ENCODE measurements at places on chromosomes 2 and 18.

DNA sequence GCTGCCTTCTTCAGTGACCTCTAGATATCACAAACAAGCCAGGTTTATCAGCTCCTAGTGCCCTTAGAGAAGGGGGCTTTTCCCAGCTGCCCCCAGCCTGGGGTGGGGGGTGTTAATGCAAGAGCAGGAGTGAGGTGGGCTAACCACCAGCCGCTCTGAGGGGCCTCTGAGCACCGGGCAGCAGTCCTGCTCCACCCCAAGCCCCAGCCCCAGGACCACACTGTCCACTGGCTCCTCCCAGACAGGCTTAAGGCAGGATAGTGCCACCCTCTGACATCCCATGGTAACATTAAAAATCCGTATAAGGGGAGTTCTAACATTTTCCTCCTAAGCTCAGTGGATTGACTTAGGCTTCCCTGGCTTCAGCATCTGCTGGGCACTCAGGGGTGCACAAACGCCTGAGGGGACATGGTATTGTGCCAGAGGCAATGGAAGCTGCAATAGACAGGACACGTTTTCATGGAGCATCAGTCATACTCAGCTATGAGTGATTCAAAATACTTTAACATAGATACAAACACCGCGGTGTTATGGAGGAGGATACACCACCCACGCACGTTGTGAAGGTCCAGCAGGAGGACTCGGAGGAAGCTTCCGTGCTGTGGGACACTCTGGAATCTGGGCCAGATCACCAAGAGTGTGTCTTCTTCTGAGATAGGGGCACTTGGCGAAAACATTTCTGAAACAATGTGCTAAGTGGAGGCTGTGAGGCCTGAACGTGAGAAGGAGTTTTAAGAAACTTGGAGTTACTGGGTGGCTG lies 112.7 kb upstream of the EPC2 start:
- DNase-seq: no peak

DNA sequence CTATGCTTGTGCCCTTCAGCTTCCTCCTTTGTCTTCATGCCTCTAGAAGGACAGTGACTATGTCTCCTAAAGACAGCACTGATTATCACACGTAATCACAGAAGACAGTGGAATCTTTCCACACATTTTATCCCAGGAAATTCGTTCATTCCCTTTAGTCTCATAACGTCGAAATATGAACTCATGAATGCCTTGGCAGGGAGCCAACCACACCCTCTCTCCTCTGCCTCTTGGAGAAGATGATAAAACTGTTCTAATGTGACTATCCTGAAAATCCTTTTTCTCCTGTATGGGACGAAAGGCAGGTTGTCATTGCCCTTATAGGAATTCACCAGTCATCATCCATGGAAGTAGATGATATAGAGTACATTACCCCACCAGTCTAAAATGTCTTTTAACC lies 726.6 kb upstream of the FANCL start:
- DNase-seq: no peak

- no peak for DNase-seq
Measured at GRCh38 chr18:23887035-23887434, 127.5 kb upstream of the TTC39C start.

- DNase-seq: no peak
Measured at GRCh38 chr2:5782103-5782502, 89.9 kb downstream of the SOX11 start.

DNA sequence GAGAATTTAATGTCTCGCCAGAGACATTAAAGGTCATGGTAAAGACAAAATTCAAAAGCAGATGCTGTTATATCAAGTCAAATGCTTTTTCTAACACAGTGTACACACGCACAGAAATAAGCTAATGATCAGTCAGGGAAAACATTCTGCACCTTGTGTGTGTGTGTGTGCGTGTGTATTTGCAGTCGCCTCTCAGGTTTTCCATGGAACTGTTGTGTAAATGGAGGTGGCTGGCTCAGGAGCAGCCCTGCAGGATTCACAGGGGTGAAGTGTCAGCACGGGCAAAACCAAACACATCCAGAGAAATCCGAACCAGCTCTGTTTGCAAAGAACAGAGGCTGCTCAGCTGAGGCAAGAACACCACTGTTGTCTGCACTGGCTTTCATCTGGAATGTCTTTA lies 76.2 kb upstream of the YWHAQ start:
- DNase-seq: no peak

DNA sequence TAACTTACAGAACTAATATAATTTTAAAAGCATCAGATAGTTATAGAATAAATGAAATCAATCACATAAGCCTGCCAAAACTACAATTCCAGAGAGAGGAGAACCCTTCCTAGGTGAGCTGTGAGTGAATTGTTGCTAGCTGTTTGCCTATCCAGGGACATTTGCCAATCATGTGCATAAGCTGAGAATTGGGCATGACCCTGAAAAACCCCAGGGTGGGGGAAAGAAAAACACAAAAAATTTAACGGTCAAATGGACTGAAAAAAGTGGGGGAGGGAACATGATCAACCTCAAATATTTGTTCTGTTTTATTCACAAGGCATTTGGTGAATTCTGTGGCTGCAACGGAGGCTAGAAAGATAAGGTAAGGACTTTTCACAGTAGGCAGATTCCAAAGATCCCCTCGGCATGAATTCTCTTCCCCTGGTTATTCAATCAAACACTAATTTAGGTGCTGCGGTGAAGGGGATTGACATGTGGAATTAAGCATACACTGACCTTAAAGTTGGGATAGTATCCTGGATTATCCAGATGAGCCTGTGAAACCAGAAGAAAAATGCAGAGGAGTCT lies 203.9 kb upstream of the RGPD4 start:
- no peak for DNase-seq

DNA sequence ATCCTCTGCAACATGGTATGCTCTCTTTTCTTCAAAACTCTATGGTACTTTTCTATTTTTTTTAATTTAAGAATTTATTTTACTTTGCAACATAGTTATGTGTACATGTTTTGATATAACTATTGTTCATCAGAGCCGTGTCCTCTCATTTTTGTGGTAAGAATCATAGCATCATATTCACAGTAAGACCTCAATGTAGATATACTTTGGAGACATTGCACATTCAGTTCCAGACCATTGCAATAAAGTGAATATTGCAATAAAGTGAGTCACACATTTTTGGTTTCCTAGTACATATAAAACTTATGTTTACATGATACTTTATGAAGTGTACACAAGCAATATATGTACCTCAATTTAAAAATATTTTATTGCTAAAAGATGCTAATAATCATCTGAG lies 22.7 kb upstream of the LINC00305 start:
- no peak for DNase-seq

- DNase-seq: no peak
Measured at GRCh38 chr2:195709901-195710806, 53.1 kb downstream of the SLC39A10 start.

GRCh38 chr2:161983866-161984265 lies 90.1 kb downstream of the DPP4 start:
- no peak for DNase-seq

DNA sequence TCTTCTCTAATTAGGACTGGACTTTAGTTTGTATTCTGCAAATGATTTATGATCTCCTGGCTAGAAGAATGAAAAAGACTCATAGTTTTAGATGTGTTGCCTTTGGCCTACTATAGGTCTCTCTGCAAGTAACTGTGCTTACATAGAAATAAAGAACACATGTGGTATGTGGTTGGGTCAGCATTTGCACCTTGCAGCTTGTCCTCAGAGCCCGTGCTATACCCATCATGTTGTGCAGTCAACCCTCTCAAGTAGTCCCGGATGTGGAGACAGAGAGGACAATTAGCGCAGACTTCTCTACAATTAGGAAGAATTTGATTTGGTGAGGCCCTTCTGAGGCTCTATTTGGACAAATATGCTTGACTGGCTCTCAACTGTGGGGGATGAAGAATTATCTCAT lies 203.7 kb upstream of the ITGA4 start:
- no peak for DNase-seq

GRCh38 chr2:164717000-164717803 lies 95.9 kb upstream of the GRB14 start:
- DNase-seq: no peak

DNA sequence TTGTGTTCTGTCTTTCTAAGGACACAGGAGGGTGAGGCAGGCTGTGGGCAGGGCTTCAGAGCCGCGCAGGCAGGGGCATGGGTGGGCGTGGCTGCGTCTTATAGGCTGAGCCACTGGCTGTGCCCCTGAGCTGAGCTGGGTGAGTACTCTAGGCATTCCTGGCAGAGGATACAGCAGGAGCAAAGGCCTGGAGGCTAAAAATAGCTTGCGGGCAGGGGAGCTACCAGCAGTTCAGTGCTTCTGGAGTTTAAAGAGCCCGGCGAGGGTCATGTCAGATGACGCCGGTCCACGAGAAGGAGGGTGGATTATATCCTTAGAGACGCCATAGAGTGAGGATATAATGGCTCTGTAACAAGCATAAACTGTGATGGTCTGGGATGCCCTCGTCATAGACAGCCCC lies 31.5 kb upstream of the PDIA6 start:
- DNase-seq: no peak

- DNase-seq: no peak
Measured at GRCh38 chr2:27996156-27996922, 105.8 kb downstream of the BABAM2 start.

DNA sequence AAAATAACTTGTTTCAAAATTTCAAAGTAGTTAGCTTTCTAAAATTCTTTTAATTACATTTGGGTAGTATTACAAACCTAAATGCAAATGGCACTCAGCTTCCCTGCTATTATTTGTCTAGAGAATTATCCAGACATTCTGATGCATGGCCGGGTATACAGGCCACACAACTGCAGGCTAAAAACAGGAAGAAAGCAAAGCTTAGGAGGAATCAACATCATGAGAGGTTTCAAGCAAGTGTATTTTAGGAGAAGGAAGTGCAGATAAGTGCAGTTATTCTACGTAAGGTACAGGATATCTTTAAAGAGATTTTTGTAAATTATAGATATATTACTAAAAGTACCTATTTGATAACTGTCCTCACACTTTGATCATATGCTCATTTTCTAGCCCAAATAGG lies 46.8 kb upstream of the RNU4ATAC start:
- DNase-seq: no peak

DNA sequence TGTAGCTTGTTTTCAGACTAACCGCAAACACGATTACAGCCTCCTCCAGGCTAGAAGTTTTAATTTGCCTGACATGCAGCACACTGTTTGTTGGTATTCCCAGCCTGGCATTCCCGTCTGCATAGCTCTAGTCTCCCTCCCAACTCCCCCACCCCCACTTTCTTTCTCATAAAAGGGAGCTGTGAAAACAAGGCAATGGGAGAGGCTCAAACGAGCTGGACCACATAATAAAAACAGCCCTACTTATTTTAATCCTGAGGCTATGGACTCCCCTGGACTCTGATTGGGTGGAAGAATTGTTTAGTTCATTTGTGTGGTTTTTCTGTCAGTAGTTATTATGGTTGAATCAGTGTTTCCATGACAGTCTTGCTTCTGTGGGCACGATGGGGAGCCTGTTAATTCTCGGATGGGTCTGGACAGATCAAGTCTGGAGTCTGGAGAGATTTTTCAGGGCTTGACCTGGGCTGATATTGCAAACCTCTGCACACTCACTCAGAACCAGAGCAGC lies 1.2 kb downstream of the STON1 start:
- no peak for DNase-seq

GRCh38 chr2:134225173-134225572 lies 28.7 kb upstream of the MGAT5 start:
- DNase-seq: no peak

- DNase-seq: no peak
Measured at GRCh38 chr2:182824056-182824766, 42.2 kb downstream of the FRZB start.

DNA sequence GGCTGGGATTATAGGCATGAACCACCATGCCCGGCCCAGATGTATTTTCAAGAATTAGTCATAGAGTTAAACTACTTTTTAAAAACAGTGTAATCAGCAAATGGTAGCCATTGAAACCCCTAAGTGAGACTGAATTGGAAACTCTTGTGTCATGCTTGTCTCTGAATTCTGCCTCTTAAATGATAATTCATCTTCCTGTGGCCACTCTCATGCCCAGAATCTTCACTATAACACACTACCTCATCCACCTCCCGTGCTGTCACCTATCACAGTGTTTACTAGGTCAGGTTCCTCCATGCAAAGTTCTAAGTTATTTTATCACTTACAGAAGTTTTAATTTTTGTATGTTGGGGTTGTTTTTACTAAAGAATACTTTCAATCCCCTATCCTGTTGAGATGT lies 197.5 kb downstream of the PHLPP1 start:
- DNase-seq: no peak

DNA sequence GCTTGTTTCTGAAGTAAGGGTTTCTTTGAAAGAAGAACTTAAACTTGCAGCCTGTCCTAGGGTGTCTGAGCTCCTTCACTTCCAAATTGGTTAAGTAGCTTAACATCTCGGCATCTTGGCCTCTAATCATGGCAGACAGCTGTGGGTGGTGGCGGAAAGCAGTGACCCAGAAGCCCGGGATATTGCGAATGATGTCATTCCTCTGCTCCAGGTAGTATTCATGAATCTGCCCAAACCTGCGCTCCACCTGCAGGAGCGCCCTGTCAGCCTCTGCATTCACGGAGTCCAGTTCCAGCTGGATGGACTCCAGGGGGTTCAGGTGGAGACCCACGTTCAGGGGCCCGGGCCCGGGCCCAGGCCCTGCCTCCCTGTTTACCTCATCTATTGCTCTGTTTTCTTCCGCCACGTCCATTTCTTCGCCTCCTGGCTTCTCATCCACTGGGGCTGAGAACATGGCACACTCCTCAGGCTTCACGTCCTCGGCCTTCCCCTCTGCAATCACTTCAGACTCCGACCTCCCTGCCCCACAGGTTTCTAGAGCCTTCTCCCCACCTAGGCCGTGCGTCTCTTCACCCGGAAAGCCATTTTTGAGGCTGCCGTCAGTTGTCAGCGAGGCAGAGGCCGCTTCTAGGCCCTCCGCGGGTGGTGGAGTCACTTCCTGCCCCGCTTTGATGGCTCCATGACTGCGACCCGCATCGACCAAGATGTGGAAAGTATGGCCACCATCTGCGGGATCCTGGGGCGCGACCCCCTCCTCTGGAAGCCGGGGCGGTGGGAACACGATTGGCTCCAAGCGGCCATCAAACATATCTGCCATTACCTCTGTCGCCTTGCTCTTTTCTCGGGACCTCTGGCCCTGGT lies 569 bp downstream of the TSPYL6 start:
- DNase-seq: no peak

DNA sequence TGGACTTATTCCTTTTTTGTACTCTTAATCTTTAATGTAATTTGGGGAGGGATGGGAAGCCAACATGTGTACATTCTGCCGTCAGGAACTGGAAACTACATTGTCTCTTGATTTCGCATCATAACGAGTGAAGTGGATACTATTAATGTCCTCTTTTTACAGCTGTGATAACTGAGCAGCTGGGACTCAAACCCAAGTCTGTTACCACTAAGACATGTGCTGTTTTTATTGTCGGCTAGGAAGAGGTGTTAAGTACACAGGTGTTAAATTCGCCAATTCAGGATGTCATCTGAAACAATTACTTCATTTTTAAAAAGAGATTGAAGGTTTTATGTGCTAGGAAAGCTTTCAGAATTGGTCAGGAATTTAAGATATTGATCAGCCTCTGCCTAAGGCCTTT lies 6.9 kb downstream of the GMCL1 start:
- DNase-seq: no peak
